ENCODE measurements at places on chromosomes 4 and X.

DNA sequence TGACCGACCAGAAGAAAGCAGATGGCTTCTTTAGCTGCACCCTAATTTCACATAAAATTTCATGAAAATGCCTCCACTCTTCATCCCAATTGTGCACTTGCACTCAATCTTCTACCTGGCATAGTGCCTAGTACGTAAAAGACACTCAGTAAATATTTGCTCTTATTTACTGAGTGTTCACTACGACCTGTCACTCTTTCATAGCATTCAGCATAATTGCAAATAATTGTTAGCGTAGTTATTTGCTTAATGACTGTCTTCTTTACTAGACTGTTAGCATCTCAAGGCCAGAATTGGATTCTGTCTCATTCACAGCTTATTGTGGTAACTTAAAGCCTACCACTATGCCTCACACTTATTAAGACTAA, 130.2 kb downstream of the ENOX2 start:
- DNase-seq: peak; percentile 65

DNA sequence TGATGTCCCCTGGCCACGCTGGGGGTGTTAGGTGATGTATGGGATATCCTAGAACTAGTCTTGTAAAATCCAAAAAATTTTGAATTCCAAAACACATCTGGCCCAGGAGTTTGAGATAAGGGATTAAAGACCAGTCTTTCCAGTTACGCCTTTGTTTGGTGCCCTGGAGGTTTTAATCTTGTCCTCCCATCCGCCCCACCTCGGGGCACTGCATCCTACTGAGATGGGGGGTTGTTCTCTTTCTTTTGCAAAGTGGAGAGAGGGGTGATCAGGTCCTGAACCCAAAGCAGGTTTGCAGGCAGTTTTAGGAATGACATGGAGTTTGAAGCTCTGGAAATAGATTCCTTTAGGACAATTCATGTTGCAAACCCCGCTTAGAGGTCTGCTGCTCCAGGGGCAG, 1.8 kb downstream of the SUV39H1 start:
- DNase-seq: no peak

- DNase-seq: no peak
Measured at GRCh38 chr4:136412708-136413107, 1119.6 kb downstream of the PCDH18 start.

GRCh38 chrX:115591856-115592842, 31.2 kb downstream of the PLS3 start:
- no peak for DNase-seq

- DNase-seq: no peak
Measured at GRCh38 chrX:153903238-153903980, 1.1 kb upstream of the AVPR2 start.

DNA sequence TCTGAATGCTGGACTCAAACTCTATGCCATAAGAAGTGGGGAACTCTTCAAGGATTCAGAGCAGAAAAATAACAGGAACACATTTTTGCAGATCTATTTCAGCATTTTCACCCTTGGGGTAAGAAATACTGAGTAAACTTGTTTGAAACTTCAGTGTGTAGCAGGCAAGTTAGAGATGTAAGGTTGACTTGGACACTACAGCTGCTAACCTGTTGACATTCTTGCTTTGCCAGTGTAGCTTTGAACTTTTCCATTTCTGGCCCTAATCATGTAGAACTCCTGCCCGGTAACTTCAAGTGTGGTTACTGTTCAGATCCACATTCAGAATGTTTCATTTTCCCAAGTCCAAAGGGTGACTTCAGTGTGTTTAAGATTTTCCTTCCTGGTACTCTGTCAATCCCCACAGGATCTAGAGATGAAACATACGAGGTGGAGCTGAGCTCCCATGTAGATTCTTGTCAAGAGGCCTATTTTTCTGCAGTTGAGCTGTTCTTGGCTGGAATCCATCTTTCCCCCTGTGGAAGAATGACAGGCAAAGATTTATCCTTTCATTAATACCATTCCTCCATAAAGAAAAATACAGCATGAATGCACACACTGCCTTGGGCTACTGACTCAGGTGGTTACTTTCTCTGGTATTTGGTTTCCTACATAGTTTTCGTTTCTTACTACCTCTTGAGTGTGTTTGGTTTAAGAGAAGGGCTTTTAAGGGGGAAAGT, 34.1 kb downstream of the FHDC1 start:
- no peak for DNase-seq

- no peak for DNase-seq
Measured at GRCh38 chr4:182920676-182921075, 3.5 kb upstream of the DCTD start.

DNA sequence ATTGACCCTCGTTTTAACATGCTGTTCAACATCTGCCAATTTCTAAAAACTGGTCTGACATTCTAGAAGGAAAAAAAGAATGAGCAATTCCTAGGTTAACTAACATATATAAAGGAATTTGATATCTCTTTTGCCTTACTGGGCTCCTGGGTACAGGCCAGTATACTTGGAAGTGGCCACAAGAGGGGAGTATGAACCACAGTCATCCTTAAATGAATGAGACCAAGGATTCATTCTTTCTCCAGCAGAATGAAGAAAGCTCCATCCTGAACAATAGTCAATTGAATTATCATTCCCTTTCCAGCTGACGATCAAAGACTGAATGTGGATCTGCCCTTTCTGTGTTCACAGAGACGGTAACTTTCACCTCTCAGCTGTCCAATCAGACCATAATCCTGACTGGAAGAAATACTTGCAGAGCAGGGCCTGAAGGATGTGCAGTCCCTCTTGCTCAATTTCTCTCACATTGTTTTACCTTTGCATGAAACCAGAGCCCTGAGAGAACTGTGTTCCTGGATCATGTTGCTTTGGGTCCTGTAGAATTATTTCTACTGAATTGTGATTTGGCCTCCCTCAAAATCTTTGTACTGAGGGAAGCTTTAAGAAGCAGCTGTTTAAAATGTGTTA, 14.8 kb upstream of the SPARCL1 start:
- DNase-seq: no peak

DNA sequence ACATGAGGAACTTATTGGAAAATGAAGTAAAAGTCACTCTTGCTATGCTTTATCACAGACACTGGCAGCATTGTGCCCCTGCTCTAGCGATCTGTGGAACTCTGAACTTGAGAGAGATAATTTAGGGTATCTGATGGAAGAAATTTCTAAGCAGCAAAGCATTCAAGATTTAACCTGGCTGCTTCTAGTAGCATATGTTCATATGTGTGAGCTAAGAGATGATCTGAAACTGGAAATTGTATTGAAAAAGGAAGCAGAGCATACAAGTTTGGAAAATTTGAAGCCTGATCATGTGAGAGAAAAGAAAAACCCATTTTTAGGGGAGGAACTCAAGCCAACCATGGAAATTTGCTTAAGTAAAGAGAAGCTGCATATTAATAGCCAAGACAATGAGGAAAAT, 657.7 kb downstream of the TRAM1L1 start:
- no peak for DNase-seq

GRCh38 chrX:24676403-24677024, 17.2 kb upstream of the POLA1 start:
- DNase-seq: no peak

Data from NCI-H2081 (cell line).